HL-60 (cell line): ENCODE measurements at places on chromosomes 6 and 20.

DNA sequence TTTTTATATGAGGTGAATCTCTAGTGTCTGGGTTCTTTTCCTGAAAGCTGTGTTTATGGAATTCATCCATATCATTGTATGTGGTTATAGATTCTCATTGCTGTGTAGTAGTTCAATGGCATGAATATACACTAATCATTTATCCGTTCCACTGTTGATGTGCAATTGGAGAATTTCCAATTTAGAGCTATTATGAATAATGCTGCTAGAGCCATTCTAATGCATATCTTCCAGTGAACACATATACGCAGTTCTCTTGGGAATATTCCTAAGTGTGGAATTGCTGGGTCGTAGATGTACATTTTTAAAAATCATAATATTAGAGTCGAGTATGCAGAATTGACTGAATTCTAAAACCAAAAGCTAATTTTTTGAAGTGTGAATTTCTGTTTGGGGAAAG lies 327.5 kb upstream of the JAG1 start:
- DNase-seq = no peak

GRCh38 chr20:63080411-63080810 lies 73.6 kb upstream of the BHLHE23 start:
- no peak for DNase-seq

DNA sequence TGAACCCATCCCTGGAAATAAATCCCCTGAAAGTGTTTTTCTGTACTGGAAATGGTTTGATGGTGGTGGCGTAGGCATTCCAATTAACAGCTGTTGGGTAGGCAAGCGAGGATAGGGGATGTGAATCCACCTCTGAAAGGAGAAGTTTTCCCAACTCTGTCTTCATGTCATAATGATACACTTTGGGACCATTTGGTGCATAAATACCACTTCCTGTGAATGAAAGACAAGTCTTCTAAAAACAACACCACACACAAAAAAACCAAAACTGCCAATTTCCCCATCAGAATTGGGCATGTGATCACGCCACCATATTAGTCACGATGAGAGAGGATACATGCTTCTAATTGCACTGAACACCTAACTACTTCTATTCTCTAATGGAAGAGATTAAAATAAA lies 6.4 kb downstream of the VNN2 start:
- DNase-seq = no peak

GRCh38 chr6:47420394-47421371 lies 56.9 kb upstream of the CD2AP start:
- DNase-seq = no peak

DNA sequence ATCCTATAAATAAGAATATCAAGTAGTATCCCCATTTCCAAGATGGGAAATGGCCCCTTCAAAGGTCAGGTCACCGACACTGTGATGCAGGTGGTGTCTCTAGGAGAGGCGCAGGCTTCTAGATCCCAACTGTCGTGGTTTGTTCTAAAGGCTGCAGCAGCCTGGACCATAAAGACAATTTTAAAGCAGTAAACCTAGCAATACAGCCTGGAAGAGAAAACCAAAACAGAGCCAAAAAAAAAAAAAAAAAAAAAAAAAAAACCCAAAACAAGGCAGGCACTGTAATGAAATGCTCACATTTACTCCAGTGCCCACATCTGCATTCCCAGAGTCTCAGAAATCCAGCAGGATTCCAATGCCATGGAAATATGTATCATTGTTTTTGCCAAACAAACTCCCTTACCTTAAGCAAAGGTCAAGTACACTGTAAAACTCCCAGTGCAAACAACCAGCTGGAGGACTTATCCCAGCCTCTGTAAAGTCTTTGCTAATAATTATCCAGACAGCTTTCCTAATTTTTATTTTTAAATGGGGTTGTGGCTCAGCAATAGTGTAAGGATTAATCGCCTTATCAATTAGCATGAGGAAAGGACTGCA lies 98.2 kb downstream of the PSMG4 start:
- DNase-seq = no peak

GRCh38 chr20:44309763-44310663 lies 989 bp downstream of the FITM2 start:
- no peak for DNase-seq

- DNase-seq = no peak
Observed at GRCh38 chr6:156797901-156798735, 20.9 kb downstream of the ARID1B start.
